Testis (tissue), 5 donors: ENCODE measurements at places on chromosomes 12 and 14. TPM values are rescaled to one million over a fixed set of nuclear protein-coding genes. Genes with fewer than 3 reads are reported as not detected.

The CLEC14A gene
- 11.4 TPM for polyA plus RNA-seq

The SLC25A21 gene
- 4.4 TPM for polyA plus RNA-seq

The TSPAN8 gene
- polyA plus RNA-seq, result 6.2 TPM

DNA sequence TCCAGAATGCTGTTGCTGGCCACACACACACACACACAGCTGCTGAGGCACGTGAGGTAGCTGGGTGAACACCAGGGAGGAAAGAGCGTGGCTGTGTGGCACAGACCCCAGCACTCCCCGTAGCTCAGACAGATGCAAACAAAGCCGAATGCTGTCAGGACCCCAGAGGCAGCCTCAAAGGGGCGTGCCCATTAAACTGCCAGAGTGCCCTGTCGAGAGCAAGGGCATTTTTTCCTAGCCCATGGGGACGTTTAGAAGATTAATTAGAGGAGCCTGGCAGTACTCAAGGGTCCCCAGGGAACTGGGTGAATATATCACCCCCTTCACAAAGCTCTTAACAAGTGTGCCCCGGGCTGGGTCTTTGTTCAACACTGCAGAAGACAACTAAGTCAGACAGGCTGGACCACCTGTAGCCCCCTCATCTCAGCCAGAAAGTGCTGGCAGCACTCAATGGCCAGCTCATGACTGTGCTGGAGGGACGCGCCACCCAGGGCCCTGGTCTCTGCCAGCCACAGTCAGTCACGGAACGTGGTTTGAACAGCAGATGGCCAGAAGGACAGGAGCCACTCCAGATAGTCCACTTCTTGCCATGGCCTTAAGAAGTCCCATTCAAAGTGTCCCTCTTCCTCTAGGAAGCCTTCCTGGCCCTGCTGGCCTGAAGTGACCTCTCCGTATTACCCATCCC is 37.5 kb downstream of the TTC7B start:
- DNase-seq, result no peak
